ENCODE measurements at places on chromosomes 2 and 18.

- DNase-seq, result no peak
Measured at GRCh38 chr2:126506786-126507185, 149.2 kb upstream of the GYPC start.

- no peak for DNase-seq
Measured at GRCh38 chr2:66073172-66073571, 361.8 kb upstream of the MEIS1 start.

GRCh38 chr2:70496819-70497218 lies 56.8 kb downstream of the TGFA start:
- DNase-seq, result no peak

GRCh38 chr2:77807531-77808215 lies 285.5 kb upstream of the LRRTM4 start:
- DNase-seq, result no peak

DNA sequence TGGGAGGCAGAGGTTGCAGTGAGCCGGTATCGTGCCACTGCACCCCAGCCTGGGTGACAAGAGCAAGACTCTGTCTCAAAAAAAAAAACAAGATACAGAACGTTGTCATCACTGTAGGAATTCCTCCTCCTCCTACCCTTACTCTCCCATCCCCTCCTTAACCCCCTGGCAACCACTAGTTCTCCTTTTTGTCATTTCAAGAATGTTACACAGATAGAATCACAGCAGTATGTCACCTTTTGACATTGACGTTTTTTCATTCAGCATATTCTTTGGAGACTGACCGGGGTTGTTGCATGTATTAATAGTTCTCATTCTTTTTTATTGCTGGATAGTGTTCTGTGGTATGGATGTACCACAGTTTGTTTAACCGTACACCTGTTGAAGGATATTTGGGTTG lies 32.4 kb downstream of the TTLL4 start:
- no peak for DNase-seq

DNA sequence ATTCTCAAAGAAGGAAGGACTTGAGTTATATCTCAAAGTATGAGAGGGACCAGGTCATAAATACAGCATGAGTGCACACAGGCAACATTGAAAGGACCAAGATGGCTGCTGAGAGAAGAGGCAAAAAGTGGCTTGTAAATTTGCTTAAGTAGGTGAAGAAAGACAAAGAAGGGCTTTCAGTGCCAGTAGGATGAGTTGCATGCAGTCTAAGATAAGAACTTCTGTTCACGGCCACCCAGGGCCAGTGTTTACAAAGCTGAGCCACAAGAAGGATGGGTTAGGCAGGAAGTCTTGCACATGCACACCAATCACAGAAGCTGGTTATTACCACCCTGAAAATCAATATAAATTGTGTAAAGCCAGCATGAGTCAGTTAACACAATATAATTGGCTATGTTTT lies 3.1 kb upstream of the ABCB11 start:
- no peak for DNase-seq

- no peak for DNase-seq
Measured at GRCh38 chr18:34870555-34871310, 160.6 kb downstream of the DTNA start.

GRCh38 chr2:174482854-174483253 lies 4.0 kb downstream of the GPR155 start:
- no peak for DNase-seq

DNA sequence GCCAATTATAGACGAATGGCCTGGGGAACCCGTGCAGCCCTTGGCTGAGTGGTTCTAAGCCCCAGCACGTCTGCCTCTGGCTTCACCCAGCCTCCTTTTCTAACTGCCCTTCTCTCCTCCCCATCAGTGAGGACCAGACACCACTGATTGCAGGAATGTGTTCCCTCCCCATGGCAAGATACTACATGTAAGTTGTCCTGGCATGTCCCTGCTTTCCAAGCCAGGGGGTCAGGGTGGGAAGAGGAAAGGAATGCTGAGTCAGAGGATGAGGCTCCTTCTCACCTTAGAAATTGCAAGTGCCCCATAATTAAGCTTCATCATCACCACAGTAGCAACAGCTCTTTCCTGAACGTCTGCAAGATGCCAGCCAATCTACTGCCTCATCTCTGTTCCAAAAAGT lies 4.8 kb downstream of the IL1F10 start:
- DNase-seq, result peak; percentile 8

DNA sequence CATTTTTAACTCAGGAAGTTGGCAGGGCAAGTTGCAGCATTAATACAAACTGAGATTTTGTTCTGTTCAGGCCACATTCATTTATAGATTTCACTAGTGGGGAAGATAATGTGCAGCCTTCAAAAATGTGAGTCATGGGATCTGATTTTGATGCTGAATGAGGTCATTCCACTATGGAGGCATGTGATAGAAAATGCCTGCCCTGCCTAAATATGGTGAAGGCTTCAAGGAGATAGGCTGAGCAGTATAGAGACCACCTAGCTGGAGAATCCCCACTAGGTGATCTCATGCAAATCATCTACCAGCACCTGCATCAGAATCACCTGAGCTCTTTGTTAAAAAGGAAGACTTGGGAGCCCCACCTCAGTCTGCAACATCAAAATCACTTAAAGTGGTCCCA lies 43.7 kb downstream of the PAX3 start:
- DNase-seq, result no peak

DNA sequence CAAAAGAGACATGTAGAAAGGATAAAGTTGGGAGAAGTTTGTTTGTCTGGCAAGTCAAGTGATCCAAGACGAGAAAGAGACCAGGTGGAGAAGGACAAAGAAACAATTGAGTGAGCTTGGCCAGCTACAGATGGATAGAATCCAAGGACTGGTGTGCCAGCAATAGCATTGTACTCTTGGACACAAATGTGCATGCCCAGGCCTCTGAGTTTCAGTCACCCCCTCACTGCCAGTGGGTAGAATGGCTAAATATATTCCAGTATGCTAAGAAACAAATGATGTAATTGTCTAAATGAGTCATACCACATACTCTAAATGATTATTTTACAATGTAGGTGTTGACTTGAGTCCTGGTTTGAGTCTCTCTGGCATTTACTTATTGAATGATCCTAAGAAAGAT lies 881.3 kb downstream of the LRRTM4 start:
- DNase-seq, result no peak

- peak; percentile 59 for DNase-seq
Measured at GRCh38 chr2:17470855-17471641, 47.2 kb downstream of the RAD51AP2 start.

DNA sequence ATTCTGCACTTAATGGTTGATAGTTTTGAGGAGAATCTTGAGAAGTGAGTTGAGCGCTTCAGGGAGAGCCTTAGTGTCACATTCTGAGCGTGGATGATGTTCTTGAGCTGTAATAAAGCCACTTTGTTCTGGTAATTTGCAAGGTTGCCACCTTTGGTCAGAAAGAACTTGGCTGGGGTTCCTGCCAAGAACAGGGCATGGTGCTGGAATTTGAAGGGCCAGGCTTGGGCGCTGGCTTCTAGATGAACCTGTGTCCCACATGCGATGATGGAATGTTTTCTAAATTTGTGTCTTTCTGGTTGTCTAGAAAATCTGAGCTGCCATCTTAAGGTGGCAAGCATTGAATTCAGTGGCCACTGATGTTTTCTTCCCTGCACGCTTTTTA lies 124.1 kb upstream of the EML6 start:
- no peak for DNase-seq

- peak; percentile 45 for DNase-seq
Measured at GRCh38 chr2:26477911-26478253, at the start of gene OTOF. OTOF (minus strand) TSS chr2:26478124.

- no peak for DNase-seq
Measured at GRCh38 chr2:1606421-1607235, 137.7 kb downstream of the PXDN start.

DNA sequence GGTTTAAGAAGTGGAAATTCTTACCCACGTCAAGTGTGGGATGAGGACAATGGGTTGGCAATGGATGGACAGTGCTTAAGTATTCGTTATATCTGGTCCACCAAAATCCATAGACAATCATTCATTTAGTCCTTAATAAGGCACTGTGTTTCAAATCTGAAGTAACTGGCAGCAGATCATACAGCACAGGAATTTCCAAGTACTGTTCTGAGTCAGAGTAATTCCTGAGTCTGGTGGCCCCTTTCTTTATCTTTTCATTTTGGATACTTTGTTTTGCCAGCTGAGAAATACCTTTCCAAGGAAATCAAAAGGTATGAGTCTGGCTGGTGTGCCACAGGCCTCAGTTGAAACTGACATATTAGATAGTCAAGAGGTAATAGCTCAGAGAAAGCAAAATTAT lies 31.4 kb upstream of the CCDC102B start:
- no peak for DNase-seq

DNA sequence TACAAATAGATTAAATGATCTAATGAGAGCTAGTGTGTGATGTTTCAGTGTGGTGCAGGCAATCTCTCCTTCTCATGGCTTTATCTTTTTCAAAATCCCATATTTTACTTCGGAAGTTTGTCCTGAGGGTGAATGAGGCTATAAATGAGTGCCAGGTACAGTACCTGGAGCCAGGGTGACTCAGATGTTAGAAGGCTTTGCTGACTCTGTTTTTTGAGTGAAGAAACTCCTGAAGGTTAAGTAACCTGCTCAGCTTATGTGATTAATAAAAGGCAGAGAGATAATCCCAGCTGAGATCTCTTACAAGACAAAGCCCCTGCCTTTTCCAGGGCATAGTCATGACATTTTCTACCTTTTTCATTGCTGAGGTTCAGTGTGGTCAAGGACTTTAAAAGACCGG lies 52.6 kb downstream of the MGAT5 start:
- no peak for DNase-seq

- no peak for DNase-seq
Measured at GRCh38 chr18:22168360-22168921, 948 bp upstream of the GATA6 start.

DNA sequence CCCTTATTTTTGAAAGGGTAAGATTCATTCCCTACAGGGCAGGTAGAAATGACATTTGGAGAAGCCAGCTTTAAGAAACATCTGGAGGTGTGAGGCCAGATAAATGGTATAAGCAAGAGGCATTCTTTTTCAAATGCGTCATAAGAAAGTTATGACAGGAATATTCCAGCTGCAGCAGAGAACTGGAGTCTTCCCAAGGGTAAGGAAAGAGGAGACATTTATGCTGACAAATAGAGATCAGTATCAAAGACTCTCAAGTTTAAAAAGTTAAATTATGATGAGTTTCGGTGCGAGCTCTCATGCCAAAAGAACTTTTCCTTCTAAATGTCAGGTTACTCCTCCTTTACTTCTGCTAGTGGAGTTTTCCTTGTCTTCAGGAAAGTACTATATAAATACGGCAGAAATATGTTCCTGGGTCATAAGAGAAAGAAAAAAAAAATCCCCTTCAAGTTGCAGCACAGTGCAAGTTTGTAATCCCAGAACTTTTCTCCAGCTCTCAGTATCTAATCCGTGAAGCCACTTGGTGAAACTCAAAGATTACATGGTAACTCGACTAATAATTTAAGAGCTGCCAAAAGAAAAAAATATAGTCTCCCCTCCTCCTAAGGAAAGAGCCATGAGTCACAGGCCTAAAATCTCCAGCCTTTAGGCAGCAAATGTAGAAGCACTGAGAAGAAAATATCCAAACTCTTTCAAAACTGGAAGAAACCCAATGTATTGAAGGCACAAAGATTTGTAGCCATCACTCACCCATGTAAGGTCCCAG lies 428.1 kb downstream of the MEIS1 start:
- DNase-seq, result peak; percentile 88

DNA sequence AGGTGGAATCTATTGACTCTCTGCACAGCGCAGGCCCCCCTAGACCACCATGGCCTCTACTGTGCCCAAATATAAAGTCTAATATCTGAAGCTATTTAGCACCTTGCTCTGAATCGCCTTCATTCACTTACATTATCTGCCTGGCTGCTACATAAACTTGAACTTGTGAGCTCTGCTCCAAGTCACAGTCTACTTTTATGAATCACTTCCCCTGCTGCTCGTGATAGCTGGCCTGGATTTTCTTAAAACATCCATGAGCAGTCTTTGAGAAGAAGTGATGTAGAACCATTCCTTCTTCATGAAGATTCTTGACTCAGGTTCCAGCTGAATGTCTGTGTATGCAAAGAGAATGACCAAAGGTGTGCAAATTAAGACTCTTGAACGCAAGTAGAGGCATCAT lies 359.5 kb downstream of the RND3 start:
- DNase-seq, result peak; percentile 69

GRCh38 chr2:55720417-55720816 lies 26.8 kb upstream of the PNPT1 start:
- DNase-seq, result no peak

DNA sequence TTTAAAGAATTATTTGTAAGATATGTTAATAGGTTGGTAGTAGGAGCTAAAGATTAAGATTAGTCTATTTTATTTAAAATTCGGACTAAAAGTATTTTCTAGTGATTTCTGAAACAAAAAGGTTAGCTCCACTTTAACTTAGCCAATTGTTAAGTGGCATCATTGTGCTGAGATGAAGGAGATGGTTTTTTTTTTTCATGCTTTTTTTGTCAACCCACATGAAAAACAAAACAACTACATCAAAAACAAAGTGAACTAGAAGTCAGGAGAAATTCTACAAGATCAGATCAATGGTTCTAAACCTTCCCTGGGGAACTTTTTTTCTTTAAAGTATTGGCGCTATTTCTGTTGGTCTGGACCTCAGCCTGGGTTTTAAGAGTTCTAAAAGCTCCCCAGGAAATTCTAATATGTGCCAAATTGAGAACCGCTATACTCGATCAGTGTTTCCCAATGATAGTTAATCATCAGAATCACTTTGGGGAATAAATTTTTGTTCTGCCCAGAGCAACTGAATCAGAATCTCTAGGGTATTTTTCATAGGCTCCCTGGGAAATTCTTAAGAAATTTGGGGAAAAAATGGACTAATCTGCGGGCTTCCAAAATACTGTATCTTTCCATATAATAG lies 2.3 kb downstream of the ZC3H6 start:
- peak; percentile 9 for DNase-seq

DNA sequence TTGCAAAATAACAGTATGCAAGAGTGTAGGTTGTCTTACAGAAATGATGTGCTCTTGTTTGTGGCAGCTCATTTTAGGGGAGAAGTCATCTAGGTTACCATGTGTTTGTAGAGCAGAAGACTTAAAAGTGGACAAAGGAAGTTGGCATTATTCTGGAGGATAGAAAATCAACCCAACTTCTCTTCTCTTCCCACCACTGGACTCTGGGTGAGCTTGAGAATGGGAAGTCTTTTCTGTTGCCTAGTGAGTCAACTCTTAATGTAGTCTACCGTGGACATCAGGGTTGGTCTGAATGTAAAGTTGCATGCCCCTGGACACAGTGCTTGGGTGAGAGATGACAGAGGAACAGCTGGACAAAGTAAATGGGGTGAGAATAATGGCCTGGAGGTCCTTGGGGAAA lies 98.3 kb downstream of the FMNL2 start:
- no peak for DNase-seq

DNA sequence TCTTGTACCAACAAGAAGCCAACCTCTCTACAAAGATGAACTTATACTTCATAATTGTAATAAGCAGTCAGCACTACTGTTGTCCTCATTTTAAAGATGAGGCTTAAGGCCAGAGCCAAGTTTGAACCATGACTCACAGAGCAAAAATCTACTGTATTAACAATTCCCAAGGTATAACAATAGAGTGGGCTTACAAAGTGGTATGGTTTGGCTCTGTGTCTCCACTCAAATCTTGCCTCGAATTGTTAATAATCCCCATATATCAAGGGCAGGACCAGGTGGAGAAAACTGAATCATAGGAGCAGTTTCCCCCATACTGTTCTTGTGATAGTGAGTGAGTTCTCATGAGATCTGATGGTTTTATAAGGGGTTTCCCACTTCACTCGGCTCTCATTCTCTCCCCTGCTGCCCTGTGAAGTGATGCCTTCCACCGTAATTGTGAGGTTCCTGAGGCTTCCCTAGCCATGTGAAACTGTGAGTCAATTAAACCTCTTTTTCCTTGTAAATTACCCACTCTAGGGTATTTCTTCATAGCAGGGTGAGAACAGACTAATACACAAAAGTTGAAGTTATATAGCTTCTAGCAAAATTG lies 19.5 kb downstream of the MRPL44 start:
- peak; percentile 86 for DNase-seq
